ENCODE measurements at places on chromosomes 7 and 10. TPM values are rescaled to one million over a fixed set of nuclear protein-coding genes. Genes with fewer than 3 reads are reported as not detected.

The GNGT1 gene
- not detected for total RNA-seq

The HOXA1 gene
- 2.3 TPM for total RNA-seq

The AOAH gene
- total RNA-seq, result 7.6 TPM

The OPN1SW gene
- total RNA-seq, result not detected

The LIPF gene
- total RNA-seq, result not detected

The LEP gene
- not detected for total RNA-seq

The ABLIM1 gene
- total RNA-seq, result 172 TPM

The WDFY4 gene
- total RNA-seq, result 1.6 TPM

The RASA4 gene
- total RNA-seq, result 37.7 TPM

The CHCHD2 gene
- total RNA-seq, result 414 TPM

The GSAP gene
- 12.8 TPM for total RNA-seq

The EFCAB10 gene
- not detected for total RNA-seq

The CLCN1 gene
- total RNA-seq, result not detected

The EMX2 gene
- total RNA-seq, result not detected

The C10orf90 gene
- total RNA-seq, result not detected

The ASB10 gene
- total RNA-seq, result not detected

The TMEM213 gene
- total RNA-seq, result not detected

The NEUROD6 gene
- not detected for total RNA-seq

The ADIRF gene
- total RNA-seq, result 93.3 TPM

The TAS2R4 gene
- 0.37 TPM for total RNA-seq

The PIK3CG gene
- total RNA-seq, result 2.0 TPM

The AKR1D1 gene
- not detected for total RNA-seq

The WDR86 gene
- 2.6 TPM for total RNA-seq

The C10orf53 gene
- total RNA-seq, result not detected

The CALHM1 gene
- total RNA-seq, result not detected

The TMEM140 gene
- 12.8 TPM for total RNA-seq

The CCDC186 gene
- 20.0 TPM for total RNA-seq

The FKBP6 gene
- total RNA-seq, result not detected

The CPA2 gene
- total RNA-seq, result not detected

The PCLO gene
- 2.3 TPM for total RNA-seq

The IGF2BP3 gene
- total RNA-seq, result not detected

The NME8 gene
- total RNA-seq, result 2.8 TPM

The MBL2 gene
- not detected for total RNA-seq

The CUL1 gene
- 83.6 TPM for total RNA-seq

The PROSER2 gene
- 2.4 TPM for total RNA-seq

The BMPER gene
- 1.7 TPM for total RNA-seq

The ZNF485 gene
- 2.2 TPM for total RNA-seq

The TMEM225B gene
- total RNA-seq, result not detected

The PON1 gene
- not detected for total RNA-seq

The UBTD1 gene
- total RNA-seq, result 2.9 TPM

The SEMA3D gene
- 0.27 TPM for total RNA-seq

The GPC2 gene
- 1.1 TPM for total RNA-seq

The SPDYE2 gene
- total RNA-seq, result not detected

The MPP7 gene
- 41.6 TPM for total RNA-seq

The LIPJ gene
- 0.13 TPM for total RNA-seq

The CYP26C1 gene
- total RNA-seq, result not detected

Data from gastroesophageal sphincter (tissue), 4 donors.